ENCODE measurements at places on chromosomes 11 and 22.

DNA sequence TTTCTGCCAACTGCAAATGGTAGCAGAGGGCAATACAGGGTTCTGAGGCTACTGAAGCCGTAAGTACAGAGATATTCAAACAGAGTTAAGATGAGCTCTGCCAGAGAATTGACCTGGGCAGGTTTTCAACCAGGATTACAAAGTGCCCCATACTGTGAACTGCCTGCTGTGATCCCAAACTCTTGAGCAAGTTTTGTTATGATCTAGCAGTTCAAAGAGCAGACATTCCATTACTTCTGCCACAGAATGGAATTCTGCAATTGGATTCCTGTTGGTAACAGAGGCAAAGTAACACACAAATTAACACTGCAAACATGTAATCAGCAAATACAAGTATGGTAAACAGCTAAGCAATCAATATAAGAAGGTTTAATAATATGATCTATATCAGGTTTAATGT, 31.2 kb downstream of the ALG9 start:
- DNase-seq: no peak

GRCh38 chr22:36052505-36052941, 23.9 kb upstream of the RBFOX2 start:
- DNase-seq: no peak

DNA sequence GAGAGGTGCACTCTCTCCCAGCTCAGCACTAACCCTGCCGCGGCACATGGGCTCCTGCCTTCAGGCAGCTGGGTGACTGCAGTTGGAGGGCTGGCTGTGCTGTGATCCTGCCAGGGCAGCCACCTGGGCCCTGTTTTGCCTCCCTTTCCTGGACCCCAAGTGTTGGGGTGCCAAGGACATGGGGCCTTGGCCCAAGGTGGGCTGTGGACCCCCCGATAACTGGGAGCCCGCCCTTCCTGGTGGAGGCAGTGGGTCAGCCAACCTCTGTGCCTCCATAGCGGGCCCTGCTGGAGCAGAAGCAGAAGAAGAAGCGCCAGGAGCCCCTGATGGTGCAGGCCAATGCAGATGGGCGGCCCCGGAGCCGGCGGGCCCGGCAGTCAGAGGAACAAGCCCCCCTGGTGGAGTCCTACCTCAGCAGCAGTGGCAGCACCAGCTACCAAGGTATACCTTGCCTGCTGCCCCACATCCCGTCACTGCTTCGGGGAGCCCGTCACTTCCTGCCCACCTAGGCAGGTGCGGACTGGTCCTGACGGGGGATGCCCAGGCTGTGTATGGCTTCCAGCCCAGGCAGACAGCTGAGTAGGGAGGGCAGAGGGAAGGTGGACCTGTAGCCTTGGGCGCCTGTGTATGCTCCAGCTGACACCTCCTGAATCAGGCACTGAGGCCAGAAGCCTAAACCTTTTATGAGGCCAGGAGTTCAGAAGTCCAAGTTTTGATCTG, 8.9 kb downstream of the TUB start:
- no peak for DNase-seq

DNA sequence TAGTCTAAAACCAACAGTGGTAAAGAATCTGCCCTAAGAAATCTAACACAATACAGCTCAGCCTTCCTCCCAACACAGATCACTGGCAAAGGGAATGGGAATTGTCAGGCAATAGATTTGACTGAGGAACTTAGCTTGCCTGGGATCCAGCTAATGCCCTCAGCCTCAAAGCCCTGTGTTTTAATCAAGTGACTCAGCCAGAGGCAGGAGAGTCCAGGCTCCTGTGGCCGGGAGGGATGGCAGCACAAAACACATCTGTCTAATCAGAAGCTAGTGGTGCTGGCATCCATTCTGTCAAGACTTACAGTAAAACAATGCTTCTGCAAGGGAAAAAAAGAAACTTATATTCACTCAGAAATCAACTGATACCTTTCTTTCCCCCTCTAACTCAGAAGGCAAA, 5.6 kb downstream of the SYTL2 start:
- DNase-seq: no peak
